ENCODE measurements at places on chromosomes 6 and 20. TPM values are rescaled to one million over a fixed set of nuclear protein-coding genes. Genes with fewer than 3 reads are reported as not detected.

DNA sequence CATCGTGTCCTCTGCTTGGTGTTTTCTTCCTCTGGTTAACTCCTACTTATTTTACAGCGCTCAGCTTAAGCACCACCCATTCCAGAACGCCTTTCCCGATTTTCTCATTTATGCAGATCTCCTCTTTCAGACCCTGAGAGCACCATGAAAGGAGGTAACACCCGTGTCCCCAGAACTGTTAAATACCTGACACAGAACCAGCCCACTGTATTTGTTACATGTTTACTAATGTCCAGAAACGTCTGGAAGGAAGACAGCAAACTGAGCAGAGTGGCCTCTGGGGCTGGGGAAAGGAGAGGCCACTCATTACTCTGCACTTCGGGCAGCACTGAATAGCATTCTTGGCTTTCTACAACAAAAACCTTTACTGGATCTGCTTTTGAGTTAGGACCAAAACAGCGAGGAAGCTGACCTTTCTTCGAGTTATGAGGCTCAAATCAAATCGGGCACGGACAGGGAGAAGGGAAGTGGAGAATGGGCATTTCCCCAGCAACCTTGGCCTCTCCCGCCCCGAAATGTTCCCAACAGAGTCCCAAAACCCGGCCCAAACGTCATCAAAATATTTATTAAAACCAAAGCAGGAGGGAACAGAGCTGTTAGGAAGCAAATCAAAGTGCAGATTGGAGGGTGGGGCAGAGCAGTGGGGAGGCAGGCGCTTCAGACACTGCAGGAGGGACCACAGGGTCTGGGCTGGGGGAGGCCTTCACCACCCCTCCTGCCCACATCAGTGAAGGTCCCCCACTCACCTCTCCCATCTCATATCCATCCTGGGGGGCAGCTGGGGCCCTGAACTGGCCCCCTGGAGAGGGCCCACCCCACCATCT is 1.1 kb upstream of the NECAB3 start:
- no peak for DNase-seq

The HAO1 gene
- not detected for total RNA-seq

- no peak for DNase-seq
These were observed 52.4 kb downstream of the L3MBTL3 start for GRCh38 chr6:130070792-130071191.

DNA sequence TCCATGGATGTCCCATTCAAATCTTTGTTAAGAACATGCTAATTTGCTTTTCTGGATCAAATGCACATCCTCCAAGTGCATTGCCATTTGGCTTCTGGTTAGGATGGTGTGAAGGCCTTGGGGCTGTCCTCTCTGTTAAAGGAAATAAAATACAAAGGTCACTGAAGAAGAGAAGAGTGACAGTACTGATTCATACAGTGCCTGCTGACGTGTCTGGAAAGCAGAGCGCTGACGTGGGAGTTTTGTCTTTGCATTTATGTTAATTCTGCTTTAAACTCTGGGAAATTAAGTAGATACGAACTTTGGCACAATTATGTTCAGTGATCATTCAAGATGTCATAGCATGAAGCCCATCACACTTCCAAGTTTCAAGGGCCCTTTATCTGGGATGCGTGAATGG is 33.2 kb downstream of the SYNDIG1 start:
- DNase-seq, result no peak

- no peak for DNase-seq
These were observed 2.3 kb downstream of the GNAS start for GRCh38 chr20:58854638-58855471.

DNA sequence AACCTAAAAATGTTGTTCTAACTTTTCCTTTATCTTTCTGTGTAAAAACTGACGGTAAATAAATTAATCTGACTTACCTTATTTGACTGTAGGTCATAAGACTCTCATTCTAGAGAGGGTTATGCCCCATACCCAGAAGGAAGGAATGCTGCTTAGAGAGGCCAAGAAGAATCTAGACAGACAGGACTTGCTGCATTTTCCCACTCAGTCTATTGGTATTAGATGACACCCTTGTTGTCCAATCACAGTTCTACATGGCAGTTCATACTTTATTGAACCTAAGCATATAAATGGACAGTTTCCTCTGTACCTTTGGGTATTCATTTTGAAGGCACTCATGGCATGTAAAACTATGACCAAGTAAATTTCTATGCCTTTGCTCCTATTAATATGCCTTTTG is 359.6 kb upstream of the ID4 start:
- DNase-seq, result no peak

DNA sequence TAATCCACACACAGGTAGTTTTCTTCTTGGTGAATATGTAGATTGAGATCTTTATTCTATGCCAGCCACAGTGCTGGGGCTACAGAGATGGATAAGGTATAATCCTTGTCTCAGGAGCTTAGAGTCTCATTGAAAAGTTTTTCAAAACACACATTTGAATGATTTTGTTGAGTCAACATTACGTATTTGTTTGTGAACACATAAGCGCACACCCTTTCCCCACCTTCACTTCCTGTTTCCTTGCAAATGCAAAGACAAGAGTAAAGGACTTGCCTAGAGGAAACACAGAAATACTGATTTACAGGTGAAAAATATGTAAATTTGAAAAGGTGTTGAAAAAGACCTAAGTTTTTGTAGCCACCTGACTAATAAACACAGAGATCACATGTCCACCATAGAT is 27.8 kb downstream of the VAPB start:
- no peak for DNase-seq

DNA sequence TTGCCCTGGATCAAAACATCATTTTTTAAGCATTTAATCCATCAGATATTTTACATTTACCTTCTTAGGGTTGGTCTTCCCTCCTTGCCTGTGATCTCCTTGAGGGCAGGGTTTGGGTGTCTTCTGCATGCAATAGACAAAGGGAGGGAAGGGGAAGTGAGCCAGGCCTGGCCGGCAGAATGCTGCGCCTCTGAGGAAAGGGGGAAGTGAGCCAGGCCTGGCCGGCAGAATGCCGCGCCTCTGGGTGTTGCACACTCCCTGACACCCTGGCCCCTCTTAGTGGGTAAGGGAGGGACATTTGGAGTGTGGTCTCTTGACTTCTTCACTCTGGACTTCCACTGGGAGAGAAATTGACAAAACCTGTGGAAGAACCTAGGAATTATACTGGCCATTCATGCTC is 12.4 kb downstream of the PSMF1 start:
- no peak for DNase-seq

DNA sequence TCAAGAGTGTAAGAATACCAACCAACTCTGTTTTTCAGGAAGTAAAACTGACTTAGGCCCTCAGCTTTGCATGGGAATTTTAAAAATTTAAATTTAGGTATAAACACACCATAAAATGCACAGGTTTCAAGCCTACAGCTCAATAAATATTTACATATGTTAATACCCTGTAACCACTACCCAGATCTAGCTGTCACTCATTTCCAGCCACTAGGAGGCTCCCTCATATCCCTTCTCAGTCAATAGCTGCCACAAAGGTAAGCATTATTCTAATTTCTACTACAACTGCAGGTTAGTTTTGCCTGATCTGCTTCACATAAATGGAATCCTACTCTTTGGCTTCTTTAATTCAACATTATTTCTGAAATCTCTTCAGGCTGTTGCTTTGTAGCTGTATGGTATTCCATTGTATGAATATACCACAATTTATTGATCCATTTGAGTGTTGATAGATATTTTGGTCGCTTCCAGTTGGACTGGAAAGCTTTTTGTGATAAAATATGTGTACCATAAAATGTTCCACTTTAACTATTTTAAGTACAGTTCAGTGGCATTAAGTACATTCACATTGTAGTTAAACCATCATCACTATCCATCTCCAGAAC is 32.5 kb upstream of the MEI4 start:
- no peak for DNase-seq

GRCh38 chr6:134553936-134554335 is 236.0 kb upstream of the SGK1 start:
- no peak for DNase-seq

The SYS1 gene
- 21.3 TPM for total RNA-seq

DNA sequence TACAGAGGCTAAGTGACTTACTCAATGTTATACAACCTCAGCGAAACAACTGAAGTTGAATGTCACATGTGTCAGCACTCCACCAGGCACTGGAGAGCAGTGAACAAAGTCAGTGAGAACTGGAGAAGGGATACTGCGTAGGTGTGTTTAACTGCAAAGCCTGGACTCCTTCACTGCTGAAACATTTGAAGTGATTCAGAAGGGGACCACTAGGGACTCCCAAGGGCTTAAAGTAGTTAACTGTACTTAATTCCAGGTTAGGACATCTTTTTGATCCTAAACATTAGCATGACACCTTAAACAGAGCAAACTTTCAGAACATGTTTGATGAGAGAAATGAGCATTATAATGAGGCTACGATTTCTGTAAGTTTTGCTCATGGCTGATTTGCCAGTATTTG is 45.0 kb upstream of the ZBTB24 start:
- DNase-seq, result no peak

DNA sequence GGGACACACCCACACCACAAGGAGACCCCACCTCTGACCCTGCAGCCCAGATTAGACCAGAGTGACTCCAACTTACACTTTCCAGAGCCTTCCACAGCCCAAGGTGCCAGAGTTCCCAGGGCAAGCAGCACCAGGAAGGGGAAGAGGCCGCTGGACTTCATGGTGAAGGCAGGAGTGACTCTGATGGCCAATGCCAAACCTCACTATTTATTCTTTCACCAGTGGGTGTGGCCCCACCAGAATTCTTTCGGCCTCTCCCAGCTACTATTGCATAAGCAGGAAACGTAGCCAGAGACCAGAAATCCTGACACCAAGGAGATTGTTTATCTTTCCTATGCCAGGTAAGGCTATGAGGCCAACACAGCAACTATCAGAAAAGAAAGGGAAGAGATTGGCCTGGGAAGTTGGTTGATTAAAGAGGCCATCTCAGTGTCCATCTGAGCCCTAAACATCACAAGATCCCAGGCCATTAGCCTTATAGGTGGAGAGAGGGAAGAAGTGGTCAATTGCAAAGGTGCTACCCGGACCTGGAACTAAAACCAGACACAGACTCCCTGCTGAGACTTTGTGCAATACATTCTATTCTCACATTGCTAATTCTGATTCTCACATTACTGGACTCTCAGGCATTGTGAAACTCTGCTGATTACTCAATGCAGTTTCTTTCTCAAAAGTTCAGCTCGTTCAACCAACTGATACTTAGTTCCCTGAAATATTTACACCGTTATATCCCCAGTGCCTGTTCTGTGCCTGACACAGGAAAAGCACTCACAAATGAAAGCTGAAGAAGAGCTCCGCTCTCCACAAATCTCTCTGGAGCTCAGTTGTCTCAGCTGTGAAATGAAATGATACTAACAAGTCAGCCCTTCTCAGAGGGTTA is at the start of gene SLPI:
TSS of gene SLPI (minus strand) at position 182 of the 880 bp plus-strand sequence. CDS start at position 161, 21 bp downstream.
- DNase-seq, result peak; percentile 61

The DBNDD2 gene
- total RNA-seq, result 61.1 TPM

DNA sequence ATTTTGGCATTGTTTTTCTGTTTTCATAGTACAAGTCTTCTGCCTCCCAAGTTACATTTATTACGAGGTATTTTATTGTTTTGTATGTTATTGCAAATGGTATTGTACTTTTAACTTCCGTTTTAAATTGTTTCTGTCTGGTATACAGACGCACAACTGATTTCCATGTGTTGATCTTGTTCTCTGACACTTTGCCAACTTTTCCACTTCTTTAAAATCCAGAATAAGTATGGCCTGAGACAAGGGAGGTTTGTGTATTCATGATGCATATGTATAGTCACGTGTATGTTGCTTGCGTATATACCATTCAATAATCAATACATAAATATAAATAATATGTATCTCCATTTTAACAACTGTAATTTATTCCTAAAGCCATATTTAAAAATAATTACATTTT is 41.2 kb downstream of the THBS2 start:
- no peak for DNase-seq

The OPRM1 gene
- total RNA-seq, result not detected

DNA sequence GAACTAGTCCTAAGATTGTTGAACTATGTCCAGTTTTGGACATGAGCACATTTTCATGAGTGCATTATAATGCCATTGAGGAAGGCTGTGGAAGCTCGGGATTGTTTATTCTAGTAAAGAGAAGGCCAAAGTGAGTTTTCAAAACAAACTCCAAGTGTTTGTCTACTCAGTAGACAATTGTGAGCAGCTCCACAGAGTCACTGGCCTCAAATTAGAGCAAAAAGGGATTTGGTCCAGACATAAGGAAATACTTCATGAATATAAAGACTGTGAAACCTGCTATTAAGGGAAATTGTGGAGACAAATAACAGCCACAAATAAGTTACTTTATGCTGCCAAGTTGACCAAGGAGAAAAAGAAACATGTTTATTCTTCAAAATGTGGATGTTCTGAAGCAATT is 42.6 kb upstream of the PREP start:
- DNase-seq, result no peak

The EDN1 gene
- 18.9 TPM for total RNA-seq

DNA sequence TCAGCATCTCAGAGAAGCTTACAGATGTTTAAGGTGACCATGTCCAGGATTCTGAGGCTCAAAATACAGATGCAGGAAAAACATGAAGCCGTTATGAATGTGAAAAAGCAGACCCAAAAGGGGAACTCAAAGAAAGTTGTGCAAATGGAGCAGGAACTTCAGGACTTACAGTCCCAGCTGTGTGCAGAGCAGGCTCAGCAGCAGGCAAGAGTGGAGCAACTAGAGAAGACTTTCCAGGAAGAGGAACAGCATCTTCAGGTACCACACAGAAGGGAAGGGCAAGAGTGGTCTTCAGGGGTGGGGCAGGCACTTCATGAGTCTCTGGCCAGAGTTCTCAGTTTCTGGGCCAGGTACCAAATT is 15.2 kb downstream of the RNF8 start:
- DNase-seq, result no peak

The ADGRF5 gene
- total RNA-seq, result 206 TPM

- DNase-seq, result no peak
These were observed 8.0 kb upstream of the OSTM1 start for GRCh38 chr6:108082539-108082938.

- DNase-seq, result no peak
These were observed 37.1 kb downstream of the SNX5 start for GRCh38 chr20:17931513-17931912.

DNA sequence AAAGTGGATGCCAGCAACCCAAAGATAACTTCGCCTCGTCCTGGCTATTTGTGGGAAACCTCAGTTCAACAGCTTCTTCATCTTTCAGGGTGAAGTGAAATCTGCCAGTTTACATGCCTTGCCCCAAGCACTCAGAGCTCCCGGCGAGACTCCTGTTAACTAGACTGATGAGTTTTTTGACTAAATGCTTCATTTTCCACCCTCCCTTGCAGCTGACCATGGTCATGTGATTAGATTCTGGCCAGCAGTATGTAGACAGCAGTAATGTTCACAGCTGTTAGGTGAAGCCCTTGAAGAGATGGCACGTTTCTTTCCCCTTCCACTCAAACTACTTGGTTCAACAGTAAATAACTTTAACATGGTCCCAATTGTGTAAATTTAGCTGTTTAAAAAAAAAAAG is 718.8 kb upstream of the FLRT3 start:
- DNase-seq, result peak; percentile 33

- DNase-seq, result no peak
These were observed 14.0 kb downstream of the MBOAT1 start for GRCh38 chr6:20198156-20198774.

DNA sequence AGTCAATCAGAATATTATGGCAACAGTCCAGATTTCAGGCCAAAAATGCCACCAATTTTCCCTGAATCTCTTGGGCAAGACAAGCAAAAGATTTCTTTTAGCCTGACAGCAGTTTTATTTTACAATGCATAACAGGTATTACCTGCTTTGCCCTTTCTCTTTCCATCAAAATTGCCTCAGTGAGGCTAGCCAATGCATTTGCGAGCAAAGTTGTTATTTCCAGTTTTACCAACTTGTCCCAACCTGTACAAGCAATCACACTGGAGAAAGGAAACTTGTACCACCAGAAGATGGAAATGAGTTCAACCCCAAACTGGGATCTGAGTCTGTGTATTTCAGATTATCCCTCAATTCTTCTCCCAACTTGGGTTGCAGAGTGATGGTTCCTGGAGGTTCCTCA is 279.9 kb upstream of the CDYL start:
- no peak for DNase-seq

The CGA gene
- total RNA-seq, result not detected
